ENCODE measurements at places on chromosomes 4 and X.

- no peak for DNase-seq
Observed at GRCh38 chrX:41759817-41760216, 35.8 kb downstream of the GPR82 start.

- peak; percentile 50 for DNase-seq
Observed at GRCh38 chrX:155056877-155057792, 13.8 kb downstream of the CMC4 start.

GRCh38 chrX:43000121-43000520 lies 222.2 kb upstream of the PPP1R2C start:
- no peak for DNase-seq

DNA sequence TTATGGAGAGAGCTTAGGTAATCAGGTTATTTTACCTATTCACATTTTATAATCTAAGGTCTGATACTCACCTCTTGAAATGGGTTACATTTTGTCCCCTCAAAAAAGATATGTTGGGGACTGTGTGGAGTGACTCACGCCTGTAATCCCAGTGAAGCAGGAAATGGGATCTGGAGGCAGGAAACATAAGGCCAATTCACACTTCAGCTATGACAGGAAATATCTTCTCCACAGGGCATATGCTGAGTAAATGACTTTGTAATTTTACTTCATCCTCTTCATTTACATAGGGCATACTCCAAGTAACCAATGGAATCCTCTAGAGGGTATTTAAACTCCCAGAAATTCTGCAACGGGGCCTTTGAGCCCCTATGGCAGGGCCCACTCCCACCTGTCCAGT lies 54.8 kb upstream of the ZMAT1 start:
- no peak for DNase-seq

DNA sequence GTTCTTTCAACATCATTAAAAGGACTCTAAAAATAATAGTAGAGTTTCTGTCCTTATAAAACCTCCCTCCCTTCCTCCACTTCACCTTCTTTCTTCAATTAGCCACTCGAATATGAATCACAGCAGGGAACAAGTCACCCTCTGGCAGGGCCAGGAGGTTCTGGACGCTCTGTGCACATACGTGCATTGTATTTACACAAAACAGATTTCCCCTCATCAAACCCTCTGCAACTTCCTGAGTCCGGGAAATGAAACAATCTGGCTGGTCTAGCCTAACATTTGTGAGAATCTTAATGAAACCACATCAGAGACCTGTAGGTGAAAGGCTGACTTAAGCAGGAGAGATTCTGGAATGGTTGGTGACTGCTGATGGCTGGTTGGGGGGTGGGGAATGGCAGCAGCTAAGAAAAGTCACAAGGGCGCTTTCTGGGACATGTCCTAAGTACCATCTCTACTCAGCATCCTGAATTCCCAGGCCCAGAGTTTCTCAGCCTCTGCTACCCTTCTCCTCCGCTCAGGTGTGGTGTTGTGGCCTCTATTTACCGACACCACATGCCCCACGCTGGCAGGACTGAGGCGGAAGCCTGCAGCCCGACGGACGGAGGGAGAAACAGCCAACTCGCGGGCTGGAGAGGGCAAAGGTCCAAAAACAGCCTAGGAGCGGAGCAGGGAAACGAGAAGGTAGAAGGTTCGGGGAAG lies 1.0 kb downstream of the ZDHHC9 start:
- DNase-seq: no peak

- no peak for DNase-seq
Observed at GRCh38 chr4:1192091-1192492, 19.7 kb upstream of the SPON2 start.

DNA sequence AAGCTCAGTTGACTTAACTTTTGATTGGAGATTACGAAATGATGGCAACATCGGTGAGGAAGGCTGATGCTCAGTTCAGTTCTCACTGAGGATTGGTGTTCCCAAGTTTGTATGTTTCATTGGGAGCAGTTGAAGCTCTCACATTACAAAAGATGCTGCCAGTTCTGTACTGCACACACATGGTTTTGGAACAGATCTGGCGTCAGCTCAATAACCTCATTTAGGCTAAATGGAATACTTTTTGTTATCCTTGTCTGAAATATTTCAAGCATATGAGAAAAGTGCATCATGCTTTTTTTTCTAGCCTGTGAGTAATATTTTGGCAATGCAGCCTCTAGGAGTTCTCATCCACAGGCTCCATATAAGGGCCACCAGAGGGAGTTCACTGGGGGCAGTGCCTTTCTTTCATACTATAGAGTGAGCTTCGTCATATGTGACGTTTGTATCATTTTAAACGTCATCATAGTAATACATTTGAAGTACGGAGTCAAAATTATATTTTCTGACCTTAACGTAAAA lies 4.1 kb downstream of the ENPEP start:
- no peak for DNase-seq

GRCh38 chr4:150345207-150345744 lies 236.7 kb upstream of the MAB21L2 start:
- DNase-seq: no peak

GRCh38 chr4:174933083-174933482 lies 14.9 kb downstream of the ADAM29 start:
- DNase-seq: no peak

GRCh38 chr4:62460329-62460728 lies 1260.2 kb downstream of the ADGRL3 start:
- no peak for DNase-seq

- peak; percentile 23 for DNase-seq
Observed at GRCh38 chrX:137052643-137053235, 18.9 kb upstream of the GPR101 start.

DNA sequence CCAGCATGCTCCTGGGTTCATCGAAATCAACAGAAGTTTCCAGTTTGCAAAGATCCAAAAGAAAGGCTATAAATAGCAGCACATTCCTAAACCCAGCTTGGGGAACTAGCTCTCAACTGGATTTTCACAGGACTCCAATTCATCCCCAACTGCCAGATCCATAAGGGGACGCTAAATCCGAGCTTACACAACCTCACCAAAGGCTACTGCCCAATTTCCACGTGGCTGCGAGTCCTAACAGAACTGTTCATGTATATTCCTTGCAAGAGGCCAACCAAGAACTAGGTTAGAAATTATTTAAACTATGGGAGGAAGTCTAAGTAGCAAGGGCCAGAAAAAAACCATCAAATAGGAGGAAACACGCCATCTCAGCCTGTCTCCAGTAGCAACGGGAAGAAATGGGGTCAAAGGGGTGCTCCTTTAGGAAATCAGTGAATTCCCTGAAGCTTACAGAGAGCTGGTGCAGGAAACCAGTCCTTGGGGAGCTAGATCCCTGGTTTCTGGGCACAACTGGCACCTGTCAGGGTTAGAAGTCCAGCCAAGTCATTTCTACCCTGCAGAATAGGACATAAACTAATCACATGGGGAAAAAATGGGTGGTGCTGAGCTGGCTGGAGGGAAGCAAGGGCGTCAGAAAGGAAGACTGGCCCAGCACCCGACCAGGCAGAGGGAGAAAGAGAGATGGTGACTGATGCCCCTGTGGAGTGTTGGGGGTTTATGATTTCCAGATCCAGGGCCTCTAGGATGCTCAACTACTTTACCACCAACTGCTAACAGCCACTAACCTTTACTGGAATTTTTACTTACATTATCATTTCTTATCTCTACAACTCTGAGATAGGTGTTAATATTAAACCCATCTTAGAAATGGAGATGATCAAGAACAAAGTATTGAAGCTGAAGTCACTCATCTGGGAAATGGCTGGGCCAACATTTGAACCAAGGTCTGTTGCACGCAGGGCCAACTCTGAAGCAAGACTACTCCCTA lies 20.5 kb downstream of the RELL1 start:
- DNase-seq: no peak

DNA sequence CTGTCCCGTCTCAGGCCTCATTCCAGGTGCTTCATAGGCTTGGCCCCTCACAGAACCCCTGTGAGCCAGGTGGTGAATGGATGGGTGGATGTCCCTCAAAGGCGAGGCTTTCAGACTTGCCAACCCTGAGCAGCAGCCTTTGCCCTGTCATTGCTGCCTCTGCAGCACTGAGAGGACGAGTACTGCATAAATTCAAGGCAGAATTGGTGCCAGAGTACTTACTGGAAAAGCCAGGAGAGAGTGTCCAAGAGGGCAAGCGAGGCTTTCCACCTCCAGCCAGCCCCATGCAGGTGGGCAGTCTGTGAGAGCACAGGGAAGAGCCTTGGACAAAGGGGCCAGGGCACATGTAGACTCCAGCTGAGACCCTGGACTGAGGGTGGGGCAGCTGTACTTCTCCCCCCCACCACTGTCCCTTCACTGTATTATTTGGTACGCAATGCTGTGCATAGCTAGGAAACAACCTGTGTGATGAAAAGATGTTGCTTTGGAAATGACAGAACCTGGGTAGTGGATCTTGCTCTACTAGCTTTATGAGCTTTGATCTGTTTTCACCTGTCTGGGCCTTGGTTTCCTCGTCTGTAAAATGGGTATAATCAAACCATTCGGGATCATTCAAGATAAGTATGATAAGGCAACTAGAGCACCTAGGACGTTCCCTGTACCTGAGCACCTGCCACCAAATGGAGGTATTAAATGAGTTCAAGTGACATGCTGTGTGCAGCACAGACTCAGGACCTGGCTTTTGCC lies 224.9 kb upstream of the PSAPL1 start:
- DNase-seq: no peak

DNA sequence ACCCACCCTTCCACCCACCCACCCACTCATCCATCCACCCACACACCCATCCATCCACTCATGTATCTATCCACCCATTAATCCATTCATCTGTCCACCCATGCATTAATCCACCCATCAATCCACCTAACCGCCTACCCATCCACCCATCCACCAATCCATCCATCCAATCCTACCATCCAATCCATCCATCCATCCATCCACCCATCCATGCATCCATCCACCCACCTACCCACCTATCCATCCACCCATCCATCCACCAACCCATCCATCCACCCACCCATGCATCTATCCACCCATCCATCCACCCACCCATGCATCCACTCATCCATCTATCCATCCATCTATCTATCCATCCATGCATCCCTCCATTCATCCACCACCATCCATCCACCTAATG lies 34.8 kb upstream of the AFAP1 start:
- DNase-seq: no peak

DNA sequence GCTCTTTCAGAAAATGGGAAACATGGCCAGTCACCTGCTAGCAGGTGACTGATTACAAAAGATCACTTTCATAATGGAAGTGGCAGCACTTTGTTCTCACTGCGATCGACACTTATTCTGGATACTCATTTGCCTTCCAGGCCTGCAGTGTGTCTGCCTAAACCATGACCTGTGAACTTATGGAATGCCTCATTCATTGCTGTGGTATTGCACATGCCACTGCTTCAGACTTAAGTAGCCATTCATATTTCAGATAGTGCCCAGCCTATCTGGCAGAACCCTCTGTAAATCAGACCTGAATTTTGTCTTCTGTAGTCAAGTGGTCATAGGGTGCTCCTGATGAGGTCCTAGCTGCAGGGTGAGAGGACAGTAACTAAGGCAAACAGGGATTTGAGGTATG lies 23.3 kb upstream of the MGST2 start:
- no peak for DNase-seq

DNA sequence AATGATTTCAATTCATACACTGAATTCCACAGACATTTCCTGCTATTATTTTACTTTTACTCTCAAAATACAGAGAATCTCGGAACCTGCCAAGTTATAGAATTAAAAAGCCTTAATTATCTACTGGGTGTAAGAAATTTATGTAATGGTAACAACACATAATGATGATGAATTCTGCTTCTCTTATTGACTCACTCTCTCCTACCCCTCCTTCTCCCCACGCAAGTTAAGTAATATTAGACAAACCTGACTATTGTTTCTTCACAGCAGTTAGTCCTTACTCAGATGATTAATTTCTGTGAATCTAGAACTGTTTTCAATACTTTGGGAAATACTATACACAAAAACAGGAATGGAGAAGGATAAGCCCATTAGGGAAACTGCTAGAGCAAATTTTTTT lies 762.0 kb downstream of the CCSER1 start:
- DNase-seq: no peak

GRCh38 chr4:140330311-140330900 lies 43.0 kb upstream of the SCOC start:
- DNase-seq: no peak

DNA sequence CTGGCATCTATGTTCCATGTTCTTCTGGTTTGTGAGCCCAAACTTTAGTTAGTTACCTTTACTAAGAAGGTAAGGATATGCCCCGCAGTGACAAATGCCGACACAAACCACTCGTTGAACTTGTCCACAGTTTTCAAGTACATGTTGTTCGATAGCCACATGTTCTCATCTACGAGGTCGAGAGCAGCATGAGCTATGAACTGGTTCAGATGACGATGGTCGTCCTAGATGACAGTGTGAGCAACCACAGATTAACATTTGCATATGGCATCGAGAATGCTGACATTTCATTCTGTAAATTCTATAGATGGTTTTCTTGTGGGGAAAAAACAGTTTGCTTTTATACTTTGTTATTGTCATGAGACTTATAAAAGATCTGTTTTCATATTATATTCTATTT lies 18.0 kb downstream of the TRAPPC2 start:
- DNase-seq: no peak

DNA sequence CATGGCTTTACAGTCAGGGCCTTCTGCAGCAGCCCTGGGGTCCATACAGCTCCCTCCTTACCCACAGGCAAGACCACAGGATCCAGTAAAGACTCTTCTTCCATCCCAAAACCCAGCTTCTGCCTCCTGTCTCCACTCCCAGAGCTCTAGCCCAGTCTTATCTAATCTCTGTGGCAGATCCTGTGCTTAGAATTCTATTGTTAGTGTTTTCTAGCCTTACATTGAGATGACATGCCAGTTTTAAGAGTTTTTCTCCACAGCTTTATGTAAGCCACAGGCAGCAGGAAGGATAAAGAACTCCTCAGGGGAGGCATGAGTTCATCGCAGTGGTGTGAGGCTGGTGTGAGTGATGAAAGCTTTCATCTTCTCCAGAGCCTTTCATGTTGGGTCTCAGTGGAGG lies 129.1 kb downstream of the RCHY1 start:
- no peak for DNase-seq

- no peak for DNase-seq
Observed at GRCh38 chr4:56323327-56323726, 64.0 kb downstream of the AASDH start.

- DNase-seq: no peak
Observed at GRCh38 chr4:169622566-169622965, 2.2 kb downstream of the CLCN3 start.
